Esophagus squamous epithelium (tissue), 5 donors: ENCODE measurements at places on chromosomes 2 and 18.

- no peak for DNase-seq
Observed at GRCh38 chr2:46887028-46887885, 28.3 kb downstream of the MCFD2 start.

DNA sequence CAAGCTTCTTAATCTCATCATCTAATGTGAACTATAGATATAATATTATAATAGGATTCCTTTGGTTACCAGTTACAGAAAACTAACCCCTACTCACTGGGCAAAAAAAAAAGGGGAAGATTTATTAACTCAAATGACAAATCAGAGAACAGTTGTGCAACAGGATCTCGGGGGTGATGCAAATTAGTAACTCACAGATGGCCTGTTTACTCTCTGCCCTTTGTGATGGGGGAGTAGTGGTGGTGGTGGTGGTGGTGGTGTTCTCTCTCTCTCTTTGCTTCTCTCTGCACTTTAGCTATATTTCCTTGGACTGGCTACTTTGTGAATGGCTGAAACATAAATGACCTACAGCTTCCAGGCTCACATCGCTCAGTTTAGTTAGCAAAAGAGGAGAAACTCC is 59.0 kb downstream of the TMEM247 start:
- DNase-seq = no peak

GRCh38 chr2:231576465-231576864 is 16.2 kb upstream of the TEX44 start:
- no peak for DNase-seq

DNA sequence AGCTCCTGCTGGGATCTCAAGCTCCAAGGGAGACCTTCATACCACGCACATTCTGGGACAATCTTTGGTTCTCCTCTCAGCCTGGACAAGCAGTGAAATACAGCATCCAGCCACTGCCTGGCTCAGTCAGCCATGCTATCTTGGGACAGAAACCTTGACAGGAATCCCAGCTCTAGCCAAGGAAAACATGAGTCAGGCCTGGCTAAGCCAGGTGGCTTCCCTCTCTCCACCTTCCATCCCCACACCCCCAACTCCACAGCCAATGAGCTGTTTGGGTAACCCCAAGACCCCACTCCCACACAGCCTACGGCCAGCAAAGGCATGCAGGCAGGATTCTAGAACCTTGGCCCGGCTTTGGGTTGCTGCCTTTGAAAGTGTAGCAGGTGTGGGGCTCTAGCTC is 64.9 kb downstream of the MCFD2 start:
- no peak for DNase-seq

DNA sequence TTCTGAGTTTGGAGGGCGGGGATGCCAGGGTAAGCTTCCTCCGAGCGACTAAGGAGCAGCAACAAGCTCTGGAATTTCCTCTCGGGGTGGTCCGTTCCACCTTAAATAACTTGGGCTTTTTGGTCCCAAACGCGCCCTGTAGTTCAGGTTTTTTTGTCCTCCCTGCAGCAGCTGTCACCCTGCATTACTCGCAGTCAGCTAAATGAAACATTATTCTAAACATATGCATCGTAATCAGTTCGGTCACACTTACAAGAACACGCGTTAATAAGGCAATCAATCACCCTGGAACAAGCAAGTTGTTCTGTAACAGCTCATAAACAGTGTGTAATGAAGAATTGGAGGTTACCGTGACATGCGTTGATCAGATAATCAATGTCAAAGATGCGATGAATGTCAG is 8.3 kb downstream of the EVX2 start:
- no peak for DNase-seq

DNA sequence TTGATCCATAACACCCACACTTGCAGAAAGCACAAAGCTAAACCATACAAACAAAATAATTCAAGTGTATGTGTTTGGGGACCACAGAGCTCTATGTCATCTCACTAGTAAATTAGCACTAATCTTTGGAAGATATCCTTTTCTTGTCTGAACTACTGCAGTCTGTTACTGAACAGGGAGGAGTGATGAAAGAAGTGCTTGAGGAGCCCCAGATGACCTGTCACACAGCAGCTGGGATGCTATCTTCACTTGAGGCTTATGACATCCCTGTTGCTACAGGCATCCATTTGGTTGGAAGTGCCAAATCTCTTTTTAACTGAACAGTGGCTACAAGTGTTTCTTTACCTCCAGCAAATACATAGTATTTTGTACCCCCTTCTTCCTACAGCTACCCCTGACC is 386.3 kb upstream of the CHAC2 start:
- DNase-seq = no peak

GRCh38 chr2:172693529-172694455 is 41.9 kb upstream of the RAPGEF4 start:
- no peak for DNase-seq

- no peak for DNase-seq
Observed at GRCh38 chr2:69201259-69201658, 185.8 kb downstream of the GFPT1 start.

- no peak for DNase-seq
Observed at GRCh38 chr2:159892990-159893810, 95.2 kb upstream of the CD302 start.

DNA sequence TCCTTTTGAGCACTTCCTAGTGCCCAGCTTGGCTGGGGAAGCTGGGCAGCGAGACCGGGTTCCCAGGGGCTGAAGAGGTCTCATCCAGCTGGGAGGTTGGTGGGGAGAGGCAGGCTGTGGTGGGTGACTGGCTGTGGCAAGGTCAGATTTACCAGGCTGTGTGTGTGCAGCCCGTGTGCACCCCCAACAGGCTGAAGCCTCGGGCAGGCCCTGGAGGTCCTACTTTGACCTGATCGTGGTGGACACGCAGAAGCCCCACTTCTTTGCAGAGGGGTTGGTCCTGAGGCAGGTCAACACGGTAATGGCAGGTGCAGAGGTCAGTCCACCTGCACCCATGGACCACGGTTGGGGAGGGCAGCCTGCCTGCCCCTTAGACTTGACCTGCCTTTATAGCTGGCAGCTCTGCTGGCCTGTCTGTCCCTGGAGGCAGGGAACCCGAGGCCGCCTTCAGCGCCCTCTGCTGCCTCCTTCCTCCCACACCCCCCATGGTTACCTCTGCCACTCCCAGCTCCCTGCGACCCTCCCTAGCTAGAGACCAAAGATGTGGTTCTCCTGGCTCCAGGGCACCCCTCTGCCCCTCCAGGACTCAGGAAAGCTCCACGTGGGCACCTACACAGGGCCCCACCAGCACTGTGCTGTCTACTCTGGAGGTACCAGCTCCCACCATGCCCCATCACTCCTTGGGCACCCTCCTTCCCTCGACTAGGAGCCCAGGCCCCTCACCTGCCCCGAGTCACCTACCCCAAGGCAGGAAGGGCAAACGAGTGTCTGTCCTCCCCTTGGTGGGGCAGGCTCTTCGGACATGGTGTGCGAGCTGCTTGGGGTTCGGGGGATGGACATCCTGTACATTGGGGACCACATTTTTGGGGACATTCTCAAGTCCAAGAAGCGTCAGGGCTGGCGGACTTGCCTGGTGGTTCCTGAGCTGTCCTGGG is 4.0 kb downstream of the NT5DC4 start:
- no peak for DNase-seq

DNA sequence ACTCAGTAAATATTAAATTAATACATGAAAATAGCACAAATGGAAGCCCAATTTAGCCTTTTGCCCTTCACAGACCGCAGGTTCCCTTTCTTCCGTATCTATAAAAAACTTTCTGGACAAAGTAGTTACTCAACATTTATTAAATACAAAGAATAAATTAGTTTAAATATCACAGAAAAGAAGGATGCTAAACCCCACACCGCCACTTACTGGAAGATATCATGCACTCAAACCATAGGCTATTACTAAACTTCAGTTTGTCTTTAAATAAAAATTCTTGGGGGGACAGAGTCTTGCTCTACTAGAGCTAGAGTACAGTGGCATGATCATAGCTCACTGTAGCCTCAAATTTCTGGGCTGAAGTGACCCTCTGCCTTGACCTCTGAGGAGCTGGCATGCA is 120.7 kb upstream of the FHL2 start:
- DNase-seq = no peak

- no peak for DNase-seq
Observed at GRCh38 chr2:143581134-143581533, 451.9 kb downstream of the ARHGAP15 start.

- no peak for DNase-seq
Observed at GRCh38 chr2:73089270-73090030, 17.9 kb upstream of the SFXN5 start.

DNA sequence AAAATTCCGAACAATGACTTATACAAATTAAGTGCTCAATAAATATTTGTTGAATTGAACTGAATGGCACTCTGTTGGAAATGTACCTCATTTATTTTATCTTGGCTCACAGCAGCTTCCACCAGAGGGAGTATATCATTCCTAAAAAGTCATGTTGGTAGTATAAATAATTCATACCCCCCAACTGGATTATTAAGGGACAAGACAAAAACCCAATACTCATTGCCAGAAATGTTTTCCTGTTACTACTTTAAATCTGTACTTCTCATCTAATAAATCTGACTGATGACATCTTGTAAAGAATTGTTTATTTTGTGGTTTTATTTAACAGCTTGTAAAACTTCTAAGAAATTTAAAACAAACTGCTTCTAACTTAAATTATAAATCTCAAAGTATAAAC is 163.9 kb downstream of the CDH2 start:
- DNase-seq = no peak

- DNase-seq = no peak
Observed at GRCh38 chr2:234544659-234545611, 48.1 kb upstream of the ARL4C start.

DNA sequence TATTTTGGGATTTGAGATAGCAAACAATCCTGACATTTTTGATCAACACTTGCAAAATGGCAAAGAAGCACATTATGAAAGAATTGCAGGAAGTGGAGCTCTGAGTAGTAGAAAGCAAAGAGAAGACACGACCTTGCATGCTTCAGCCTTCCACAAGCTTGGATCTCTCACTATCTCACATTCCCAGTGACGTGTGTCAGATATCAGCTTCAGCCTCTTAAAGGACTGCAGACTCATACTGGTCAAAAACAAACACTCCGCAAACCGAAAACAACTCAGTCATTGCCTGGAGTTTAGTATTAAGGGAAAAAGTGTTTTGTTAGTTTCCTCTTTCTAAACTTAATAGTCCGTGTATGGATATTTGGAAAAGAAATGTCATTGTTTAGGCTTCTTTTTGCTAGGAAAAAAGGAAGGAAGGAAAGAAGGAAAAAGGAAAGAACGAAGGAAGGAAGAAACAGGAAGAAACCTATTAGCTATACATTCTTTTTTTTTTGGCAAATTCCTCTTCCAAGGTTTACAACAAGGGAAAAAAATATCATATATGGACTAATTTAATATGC is 32.6 kb upstream of the SLC40A1 start:
- DNase-seq = no peak

GRCh38 chr2:151264157-151264825 is 2.6 kb upstream of the RBM43 start:
- DNase-seq = no peak

- DNase-seq = no peak
Observed at GRCh38 chr2:173136599-173136998, 61.0 kb downstream of the MAP3K20 start.

DNA sequence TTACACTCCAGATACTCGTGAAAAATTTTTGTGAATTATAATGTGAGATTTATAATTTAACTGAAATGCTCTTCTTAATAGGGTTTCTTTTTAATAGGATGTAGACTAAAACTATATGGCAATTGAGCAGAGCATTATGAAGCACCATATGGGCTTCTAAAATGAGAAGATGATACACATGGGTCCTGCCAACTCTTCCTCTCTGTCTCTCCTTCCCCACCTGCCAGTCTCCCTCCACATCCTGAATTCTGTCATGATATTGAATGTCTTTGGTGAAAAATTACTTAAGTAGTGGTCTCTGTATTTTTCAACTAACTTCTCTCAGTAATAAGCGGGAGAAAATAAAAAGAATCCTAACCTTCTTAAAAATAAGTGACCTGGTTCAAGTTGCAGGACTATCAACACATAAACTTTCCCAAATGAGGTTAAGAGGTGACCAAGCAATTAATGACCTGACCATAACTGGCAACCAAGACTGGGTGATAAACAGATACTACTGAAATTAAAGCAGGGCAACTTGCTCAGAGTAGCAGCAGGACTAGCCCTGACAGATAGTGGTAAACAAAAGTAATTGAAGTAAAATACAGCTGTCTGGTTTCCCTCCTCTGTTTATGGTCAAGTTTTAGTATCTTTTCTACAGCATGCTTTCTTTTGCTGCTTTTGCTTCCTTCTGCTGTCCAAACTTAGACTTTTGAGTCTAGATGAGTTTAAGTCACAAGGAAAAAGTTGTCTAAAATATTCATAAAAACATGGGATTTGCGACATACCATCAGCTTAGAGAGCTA is 117.1 kb upstream of the PDE1A start:
- no peak for DNase-seq

- no peak for DNase-seq
Observed at GRCh38 chr2:26732446-26732845, 31.6 kb upstream of the SLC35F6 start.

DNA sequence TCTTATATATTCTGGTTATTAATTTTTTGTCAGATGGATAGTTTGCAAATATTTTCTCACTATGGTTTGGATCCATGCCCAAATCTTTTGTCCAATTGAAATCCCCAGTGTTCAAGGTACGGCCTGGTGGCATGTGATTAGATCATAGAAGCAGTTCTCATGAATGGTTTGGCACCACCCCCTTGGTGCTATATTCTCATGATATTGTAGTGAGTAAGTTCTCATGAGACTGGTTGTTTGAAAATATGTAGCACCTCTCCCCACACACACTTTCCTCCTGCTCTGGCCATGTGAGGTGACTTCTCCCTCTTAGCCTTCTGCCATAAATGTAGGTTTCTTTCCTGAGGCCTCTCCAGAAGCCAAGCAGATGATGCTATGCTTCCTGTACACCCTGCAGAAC is 107.7 kb upstream of the KYNU start:
- DNase-seq = no peak

DNA sequence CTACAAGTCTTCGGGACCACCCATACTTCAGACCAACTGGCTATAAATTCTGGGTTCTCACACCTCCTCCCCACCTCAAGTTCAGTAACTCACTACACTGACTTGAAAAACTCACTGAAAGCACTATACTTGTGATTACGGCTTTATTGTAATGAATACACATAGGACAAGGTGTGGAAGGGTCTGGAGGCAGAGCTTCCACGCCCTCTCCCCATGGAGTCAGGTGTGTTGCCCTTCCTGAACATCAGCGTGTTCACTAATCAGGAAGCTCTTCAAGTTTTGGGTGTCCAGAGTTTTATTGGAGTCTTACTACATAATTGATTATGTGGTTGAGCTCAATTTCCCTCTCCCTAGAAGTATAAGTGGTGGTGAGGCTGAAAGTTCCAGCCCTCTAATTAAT is 27.5 kb downstream of the NBEAL1 start:
- DNase-seq = no peak

DNA sequence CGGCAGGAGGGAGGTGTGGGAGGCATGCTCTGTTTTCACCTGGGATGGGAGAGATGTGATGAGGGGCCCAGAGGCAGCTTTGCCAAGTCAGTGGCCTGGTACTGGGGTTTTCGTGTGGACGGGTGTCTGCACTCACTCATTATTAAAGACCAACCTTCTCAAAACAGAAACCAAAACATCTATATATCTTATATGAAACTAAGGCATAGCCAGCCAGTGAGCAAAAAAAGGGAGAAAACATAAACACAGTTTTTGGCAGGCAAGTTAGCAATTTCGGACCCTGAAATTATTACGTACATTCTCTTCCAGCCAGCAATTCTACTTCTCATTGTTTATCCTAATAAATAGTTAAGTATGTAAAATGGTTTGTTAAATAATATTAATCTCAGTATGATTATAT is 181.1 kb upstream of the SMAD2 start:
- no peak for DNase-seq

GRCh38 chr2:111711270-111711669 is 172.7 kb downstream of the ANAPC1 start:
- DNase-seq = no peak

- no peak for DNase-seq
Observed at GRCh38 chr18:5198311-5198710, 1.3 kb upstream of the AKAIN1 start.
